Amniotic stem cell (primary cell): ENCODE measurements at places on chromosomes 11 and 22.
A peak's percentile ranks its signal among the peaks of the same experiment; 100 is the strongest.

DNA sequence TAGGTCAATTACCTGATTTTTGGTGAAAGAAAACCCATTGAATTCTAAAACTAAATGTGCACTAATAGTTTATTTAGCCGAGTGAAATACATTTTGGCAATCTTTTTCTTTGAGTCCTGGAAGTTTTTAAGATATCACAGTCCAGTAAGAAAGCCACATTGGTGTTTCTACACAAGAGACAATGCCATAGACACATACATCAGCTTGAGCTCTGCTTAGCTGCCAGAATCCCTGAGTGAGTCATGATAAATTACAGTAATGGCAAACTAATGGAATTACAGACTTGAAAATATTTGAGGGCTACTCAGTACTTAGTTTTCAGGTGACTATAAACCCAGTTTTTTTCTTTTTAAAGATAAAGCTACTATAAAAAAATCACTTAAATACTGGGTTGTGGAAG is 155.4 kb downstream of the OR4C45 start:
- no peak for DNase-seq

- DNase-seq, result no peak
These were observed 2.0 kb downstream of the OR8D4 start for GRCh38 chr11:123903932-123904331.

DNA sequence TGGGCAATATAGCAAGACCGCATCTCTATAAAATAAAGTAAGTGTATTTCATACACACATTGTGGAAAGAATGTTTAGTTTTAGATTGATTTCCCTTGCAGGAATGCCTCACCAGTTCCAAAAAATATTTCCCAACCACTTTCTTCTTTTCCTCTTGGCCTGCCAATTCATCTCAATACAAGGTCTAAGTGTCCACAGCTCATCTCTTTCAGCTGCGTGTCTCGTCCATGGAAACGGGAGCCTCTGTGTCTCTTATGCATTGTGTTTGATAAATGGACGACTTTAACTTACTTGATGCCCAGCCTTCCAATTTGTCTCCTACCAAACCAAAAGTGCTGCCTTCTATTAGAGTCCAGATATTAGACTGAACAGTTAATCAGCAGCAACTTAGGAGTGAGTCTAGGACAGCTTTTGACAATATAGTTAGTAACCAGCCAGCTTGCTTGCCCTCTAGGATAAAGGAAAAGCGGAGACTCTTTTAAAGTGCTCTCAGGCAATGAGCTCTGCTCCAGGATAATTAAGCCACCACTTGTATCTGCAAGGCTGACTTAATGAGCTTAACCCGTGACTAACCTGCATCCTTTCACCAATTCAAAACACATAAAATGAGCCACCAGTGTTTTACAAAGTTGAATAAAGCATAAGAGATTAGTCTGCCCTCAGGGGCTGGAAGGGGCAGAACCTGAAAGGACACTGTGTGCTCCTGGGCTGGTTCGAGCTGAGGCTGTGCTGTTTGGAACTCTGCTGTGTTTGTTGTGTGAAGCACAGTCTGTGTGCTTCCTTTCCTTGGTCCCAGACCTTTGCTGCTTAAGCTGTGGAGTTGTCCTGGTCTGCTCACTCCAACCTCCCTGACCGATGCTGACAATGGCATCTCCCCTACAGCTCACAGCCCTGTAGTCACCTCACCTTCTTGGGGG is 27.5 kb downstream of the FBXO7 start:
- DNase-seq, result no peak

DNA sequence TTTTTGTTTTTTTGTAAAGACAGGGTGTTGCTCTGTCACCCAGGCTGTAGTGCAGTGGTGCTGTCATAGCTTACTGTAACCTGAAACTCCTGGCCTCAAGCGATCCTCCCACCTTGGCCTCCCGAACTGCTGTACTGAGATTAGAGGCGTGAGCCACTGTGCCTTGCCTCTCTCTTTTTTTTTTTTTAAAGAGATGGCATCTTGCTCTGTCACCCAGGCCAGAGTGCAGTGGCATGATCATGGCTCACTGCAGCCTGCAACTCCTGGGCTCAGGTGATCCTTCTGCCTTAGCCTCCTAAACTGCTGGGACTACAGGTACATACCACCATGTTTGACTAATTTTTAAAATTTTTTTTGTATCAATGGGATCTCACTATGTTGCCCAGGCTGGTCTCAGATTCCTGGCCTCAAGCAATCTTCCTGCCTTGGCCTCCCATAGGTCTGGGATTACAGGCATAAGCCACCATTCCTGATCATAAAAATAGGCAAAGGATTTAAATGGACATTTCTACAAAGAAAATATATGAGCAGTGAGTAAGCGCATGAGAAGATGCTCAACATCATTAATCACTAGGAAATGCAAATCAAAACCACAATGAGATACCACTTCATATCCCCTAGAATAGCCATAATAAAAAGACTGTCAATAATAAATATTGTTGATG is 17.3 kb upstream of the CLNS1A start:
- DNase-seq, result no peak

GRCh38 chr11:82864268-82864667 is 36.0 kb downstream of the PRCP start:
- no peak for DNase-seq

DNA sequence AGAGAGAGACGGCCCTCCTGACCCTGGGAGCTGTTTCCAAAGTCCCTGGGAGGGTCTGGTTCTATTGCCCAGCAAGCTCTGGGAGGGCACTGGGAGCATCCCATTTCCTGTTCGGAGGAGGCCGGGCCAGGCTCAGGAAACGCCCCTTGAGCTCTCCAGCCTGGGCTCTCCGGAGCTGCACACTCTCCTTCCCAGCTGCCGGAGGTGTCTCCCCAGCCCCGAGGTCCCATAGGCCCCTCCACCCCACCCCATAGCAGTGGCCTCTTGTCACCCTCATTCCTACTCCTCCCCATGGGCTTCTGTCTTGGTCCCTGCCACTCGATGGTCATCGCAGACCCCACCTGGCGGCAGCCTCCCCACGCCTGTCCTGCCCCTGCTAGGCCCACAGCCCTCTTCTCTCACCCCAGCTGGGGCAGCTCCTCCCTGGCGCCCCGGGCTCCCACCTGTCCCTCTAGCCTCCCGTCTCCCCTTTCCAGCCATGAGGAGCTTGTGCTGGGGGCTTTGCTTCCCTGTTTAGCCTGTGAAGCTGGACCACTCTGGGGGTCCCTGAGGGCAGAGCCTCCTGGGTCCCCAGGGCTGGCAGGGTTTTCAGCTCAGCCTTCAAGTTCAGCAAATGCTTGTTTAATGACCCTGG is 2.8 kb downstream of the TSPAN32 start:
- DNase-seq, result no peak

GRCh38 chr11:131659931-131660330 is 289.5 kb downstream of the NTM start:
- DNase-seq, result no peak

DNA sequence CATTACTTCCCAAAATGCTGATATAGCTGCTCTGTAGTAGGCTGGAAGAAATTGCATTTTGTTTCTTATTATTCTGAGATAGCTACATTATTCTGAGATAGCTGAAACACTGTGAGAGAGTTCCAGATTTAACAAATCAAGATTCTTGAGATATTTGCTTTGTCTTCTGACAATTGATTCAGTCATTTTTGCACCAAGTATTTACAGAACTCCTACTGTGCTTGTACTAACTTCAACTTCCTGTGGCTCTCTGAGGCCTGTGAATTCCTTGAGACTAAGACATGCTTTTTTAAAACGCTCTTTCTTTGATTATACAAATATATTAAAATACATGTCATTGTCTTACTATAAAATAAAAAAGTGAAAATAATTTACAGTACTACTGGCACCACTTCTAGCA is 52.7 kb downstream of the USP47 start:
- DNase-seq, result no peak

DNA sequence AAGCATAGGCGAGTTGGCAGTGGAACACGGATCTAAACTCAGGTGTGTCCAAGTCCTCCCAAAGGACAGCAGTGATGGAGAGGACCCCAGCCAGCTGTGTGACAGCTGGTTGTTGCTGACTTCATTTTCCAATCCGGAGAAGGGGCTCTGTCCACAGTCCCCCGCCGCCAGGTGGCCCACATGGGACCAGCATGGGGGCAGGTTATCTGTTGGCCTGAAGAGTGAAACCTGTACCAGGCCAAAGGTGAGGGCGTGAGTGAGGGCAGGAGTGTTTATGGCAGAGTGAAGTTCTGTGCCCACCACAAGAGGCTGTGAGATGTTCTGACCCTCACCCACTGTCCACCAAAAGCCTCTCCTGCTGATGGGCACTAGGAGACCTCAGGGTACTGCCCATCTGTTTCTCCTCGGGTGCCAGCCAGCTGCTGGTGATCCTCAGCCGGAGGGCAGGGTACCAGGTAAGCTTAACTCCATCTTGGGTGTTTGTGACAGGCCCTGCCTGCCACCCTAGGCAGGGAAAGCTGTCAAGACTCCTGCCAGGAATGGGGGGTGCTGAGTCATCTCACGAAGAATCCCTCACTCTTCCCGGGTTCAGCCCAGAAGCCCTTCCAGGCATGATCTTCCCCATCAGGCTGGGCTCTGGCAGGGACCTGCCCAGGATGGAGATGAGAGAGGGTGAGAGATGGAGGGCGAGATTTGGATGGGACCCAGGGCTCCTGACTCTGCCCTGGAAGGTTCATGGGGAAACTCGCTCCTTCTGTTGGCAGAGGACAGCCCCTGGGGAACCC is 15.5 kb upstream of the TAB1 start:
- DNase-seq, result no peak

DNA sequence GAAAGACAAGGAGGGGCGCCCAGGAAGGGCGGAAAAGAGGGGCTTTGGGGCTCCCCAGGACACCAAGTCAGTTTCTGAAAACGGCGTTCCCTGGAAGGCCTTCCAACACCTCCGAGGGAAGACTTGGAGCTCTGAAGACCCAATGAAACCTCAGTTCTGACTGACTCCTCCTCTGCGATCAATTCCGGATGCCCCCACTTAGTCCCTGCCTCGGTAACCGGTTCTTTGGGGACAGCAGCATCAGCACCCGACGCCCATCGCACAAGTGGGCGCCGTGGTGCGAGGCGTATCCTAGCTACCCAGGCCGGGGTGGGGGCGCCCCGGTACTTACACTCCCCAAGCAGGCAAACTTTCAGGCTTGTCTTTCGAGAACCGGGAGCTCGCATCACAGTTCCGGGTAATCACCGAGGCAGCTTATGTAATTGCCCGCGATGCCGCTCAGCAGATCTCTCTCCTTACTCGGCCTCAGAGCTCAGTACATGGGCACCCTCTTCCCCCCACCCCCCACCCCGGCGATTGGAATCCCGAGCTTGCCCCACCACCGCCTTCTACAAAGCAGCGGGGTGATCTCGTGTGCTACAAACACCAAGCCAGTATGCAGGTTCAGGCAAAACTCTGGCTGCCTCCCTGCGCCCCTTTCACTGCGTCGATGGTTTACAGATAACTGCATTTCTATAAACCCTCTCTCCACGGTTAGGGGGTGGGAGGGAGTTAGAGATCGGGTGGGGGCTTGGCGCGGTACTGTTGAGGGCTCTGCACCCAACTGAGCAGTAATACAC is 2.0 kb downstream of the TENM4 start:
- no peak for DNase-seq

- DNase-seq, result peak; percentile 20
These were observed 21.4 kb downstream of the KIF18A start for GRCh38 chr11:28086569-28086968.

- DNase-seq, result no peak
These were observed 5.2 kb downstream of the NDUFV1 start for GRCh38 chr11:67611704-67612587.

DNA sequence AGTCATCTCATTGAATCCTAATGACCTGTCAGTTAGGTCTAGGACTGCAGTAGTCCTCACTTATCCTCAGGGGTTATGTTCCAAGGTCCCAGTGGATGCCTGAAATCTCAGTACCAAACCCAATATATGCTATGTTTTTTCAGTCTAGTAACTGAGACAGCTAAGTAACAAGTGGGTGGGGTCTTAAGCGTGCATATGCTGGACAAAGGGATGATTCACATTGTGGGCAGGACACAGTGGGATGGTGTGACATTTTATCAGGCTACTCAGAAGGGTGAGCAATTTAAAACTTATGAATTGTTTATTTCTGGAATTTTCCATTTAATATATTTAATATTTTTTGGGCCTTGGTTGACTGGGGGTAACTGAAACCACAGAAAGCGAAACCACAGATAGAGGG is 29.0 kb downstream of the DDX10 start:
- no peak for DNase-seq

DNA sequence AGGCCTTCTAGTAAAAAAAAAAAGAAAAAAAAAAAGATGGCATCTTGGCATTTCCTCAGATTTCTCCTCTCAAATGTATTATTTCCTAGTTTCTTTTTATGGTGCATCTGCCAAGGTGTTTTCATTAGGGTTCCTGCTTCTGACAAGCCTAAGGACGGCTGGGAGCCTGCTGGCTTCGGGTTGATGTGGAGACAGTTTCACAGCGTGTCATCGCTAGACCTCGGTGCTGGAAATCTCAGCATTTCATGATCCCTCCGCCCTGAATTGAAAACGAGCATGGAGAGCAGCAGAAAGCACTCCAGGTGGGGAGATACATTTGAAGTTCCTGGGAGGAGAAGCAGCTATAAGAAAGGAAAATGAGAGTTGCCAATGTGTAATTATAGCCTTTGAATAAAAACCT is 283.9 kb upstream of the CNTN5 start:
- DNase-seq, result no peak

DNA sequence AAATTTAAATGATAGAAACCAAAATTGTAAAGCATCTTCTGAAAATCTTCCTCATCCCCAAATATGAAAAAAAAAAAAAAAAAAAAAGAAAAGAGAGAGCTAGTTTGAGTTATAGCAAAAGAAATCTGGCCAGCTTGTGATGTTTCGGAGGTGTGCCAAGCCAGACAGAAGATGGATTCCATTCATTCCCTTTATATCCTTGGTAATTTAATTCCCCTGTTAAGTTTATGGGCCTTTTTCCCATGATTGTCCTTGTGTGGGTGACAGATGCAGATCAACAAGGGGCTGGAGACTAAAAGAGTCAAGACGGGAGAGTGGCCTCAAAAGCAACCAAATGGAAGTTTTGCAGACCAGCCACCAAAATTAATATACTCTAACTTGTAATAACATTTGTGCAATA is 47.6 kb upstream of the PARVA start:
- no peak for DNase-seq

DNA sequence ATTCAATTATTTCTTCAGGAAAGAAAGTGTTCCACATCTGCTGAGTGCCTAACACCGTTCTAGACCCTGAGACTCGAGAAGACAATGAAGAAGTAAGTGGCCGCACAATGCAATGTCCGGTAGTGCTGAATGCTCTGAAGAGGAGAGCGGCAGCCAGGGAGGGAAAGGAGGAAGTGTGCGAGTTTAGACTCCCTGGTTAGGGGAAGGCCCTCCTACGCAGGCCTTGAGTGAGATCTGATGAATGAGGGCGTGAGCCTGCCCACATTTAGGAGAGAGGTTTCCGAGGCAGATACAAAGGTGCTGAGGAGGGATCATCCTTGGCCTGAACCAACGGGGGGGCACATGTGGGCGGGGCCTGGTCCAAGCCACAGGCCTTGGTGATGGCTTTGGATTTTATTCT is 558.6 kb downstream of the NTM start:
- no peak for DNase-seq

- no peak for DNase-seq
These were observed 58.9 kb upstream of the THY1 start for GRCh38 chr11:119481667-119482400.

GRCh38 chr11:10623797-10624761 is 55.6 kb upstream of the LYVE1 start:
- DNase-seq, result no peak

GRCh38 chr11:80815752-80816453 is 1375.1 kb upstream of the TENM4 start:
- DNase-seq, result no peak

GRCh38 chr11:84413549-84413948 is 1127.4 kb upstream of the CCDC90B start:
- no peak for DNase-seq
